ENCODE measurements at places on chromosomes 2 and 18.
A peak's percentile ranks its signal among the peaks of the same experiment; 100 is the strongest.

- no peak for DNase-seq
These were observed 264.7 kb downstream of the MYCN start for GRCh38 chr2:16204886-16205620.

GRCh38 chr18:55265984-55266383 is 306.7 kb upstream of the CCDC68 start:
- DNase-seq: no peak

GRCh38 chr18:32389858-32390257 is 80.8 kb downstream of the GAREM1 start:
- DNase-seq: no peak

GRCh38 chr2:36536776-36537175 is 61.2 kb downstream of the FEZ2 start:
- no peak for DNase-seq

DNA sequence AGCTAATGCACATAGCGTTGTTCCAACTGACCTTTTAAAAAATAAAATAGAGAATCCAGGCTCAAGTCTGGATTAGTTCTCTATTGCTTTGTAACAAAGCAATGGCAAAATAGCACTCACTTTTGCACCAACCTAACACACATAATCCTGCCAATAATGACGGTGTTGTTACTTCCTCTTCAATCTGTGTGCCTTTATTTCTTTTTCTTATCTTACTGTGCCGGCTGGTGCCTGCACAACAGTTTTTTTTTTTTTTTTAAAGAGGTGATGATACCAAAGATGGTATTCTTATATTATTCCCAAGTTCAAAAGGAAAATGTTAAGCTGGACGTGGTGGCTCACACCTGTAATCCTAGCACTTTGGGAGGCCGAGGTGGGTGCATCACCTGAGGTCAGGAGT is 3.4 kb downstream of the PLB1 start:
- no peak for DNase-seq

GRCh38 chr2:156845806-156846558 is 409.8 kb downstream of the GPD2 start:
- no peak for DNase-seq

DNA sequence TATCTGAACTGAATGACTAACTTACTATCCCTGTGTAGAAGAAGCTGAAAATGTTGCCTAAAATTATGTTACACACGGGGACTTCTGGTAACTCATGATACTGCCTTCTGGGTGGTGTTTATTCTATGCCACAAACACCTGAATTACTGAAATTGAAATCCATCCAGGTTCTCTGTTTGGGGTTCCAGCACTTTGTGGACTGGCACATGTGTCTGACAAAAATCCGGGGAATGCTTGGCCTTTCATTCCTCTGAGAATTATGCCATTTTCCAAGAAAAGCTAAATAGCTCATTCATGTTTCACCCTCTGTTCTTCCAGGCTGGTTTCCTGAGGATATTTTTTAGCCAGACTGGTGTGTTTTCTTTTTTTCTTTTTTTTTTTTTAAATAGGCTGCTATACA is 59.5 kb upstream of the POU3F3 start:
- no peak for DNase-seq

GRCh38 chr2:149410701-149411484 is 80.5 kb downstream of the LYPD6 start:
- peak; percentile 58 for DNase-seq

DNA sequence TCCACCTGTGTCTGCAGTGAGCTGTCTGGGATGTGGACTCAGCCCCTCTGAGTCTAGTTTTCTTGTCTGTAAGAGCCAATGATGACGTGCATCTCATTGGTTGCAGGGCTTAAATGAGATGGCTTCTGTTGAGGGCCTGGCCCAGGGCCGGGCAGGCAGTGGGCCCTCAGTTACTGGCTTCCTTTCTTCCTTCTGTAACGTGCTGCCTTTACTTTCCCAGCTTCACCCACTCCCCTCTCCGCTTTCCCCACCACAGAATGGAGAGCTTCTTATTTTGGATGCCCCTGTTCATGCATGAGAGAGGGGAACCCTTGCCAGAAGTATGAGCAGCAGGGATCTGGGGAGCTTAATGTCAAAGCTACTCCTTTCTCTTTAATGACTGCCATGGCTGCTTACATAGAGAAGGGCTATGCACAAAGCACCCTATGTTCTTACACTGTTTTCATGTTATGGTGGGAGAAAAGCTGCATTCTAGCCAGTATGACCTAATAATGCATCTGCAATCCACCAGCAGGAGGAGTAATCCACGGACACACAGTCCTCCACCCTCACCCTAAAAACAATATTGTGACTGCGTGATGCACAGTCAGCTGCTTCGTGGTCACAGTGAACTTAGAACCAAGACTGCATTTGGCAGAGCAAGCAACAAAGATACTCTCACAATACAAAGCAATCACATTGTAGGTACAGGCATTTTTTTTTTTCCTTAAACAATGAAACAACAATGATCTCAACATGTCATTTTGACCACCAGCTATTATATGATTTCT is 37.2 kb downstream of the CREG2 start:
- DNase-seq: no peak

DNA sequence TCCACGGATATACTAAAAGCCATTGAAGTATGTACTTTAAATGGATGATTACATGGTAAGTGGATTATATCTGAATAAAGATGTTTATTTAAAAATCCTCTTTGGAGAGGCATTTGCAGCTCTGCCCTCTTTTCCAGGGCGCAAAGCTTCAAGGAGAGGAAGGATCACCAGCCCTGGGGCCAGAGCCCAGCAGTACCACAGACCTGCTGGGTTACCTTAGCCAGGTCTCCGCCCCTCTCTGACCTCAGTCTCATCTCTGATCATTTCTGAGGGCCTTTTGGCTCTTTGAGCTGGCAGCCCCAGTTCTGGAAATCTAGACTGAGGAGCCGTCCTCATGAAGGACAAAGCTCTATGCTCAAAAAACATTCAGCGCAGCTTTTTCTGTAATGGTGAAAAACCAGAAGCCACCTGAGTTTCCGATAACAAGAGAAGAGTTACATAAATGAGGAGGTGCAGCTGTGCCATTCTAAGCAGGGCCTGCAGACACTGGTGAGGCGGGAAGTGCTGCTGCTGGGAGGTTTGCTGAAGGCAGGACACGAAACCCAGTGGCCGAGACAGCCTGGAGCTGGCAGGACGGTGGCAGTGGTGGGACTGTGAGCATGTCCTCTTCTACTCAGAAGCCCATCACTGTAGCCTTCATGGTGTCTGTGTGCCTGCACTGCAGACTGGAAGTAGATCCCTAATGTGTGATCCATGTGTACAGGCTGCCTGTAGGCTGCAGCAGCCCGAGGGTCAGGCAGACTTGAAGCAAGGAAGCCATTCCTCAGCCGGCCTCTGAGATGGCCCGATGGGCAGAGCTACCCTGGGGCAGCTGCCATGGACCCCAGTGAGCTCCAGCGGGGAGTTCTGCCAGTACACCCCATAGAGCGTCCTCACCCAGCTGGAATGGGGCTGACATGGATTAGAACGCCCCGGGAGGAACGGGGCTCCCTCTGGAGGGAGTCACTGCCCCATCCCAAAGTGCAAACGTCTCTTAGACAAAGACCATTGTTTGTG is 27.7 kb downstream of the ADRA2B start:
- DNase-seq: no peak

GRCh38 chr2:9260464-9260918 is 53.9 kb downstream of the ASAP2 start:
- no peak for DNase-seq

- no peak for DNase-seq
These were observed 48.2 kb downstream of the PAX8 start for GRCh38 chr2:113230531-113230930.

- no peak for DNase-seq
These were observed 36.5 kb downstream of the KANSL3 start for GRCh38 chr2:96601382-96602292.

DNA sequence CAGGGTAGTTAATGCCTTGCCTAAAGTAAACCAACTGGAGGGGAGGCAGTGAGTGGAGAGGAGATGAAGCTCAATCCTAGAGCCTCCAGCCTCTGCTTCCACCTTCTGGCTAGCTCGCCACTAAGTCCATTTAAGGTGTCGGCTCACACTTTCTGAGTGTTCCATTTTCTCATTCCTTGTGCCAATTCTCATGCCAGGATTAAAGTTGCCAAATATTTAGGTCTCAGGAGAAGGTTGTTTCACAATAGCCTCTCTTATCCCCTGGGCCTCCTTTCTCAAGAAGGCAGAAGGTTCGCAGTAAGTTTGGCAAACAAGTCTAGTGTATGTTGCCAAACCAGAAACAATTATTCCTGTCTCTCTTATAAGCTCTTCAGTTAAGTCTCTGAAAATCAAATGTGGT is 57.2 kb downstream of the TACR1 start:
- DNase-seq: no peak

- DNase-seq: no peak
These were observed 283.7 kb upstream of the POU3F3 start for GRCh38 chr2:104570259-104570658.

DNA sequence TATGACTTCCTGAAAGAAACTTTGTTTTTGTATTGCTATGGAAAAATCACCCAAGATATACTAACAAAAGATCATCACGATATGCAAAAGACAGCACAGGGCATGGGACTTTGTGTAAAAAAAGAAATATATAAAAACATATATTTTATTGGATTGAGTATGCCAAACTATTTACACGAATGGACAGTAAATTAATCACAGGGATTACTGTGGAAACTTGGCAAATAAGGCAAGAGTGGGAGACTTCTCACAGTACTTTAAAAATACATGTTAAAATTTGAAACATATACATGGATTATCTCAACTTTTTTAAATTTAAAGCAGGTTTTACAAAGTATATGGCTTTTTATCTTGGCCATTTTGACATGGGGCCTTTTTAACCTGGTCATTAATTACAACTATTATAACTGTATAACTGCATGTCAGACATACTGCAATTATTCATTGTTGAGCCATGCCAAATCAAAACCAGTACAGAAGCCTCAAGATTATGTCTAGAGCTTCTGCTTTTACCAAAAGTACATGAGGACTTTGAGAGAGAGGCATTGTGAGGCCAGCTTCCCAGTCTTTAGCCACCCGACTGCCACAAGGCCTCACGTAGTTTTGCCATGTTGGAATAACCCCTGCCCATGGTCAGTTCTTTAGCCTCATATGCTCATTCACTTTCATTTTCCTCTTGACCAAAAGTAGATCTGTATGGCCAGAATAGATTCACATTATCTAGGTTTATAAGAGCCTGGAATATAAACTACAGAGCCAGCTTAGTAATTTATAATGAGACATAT is 419.8 kb downstream of the SETBP1 start:
- DNase-seq: no peak

GRCh38 chr2:17373041-17373440 is 145.2 kb downstream of the RAD51AP2 start:
- DNase-seq: no peak

- DNase-seq: no peak
These were observed 21.1 kb downstream of the EPB41L5 start for GRCh38 chr2:120034027-120034426.

- DNase-seq: no peak
These were observed 15.6 kb downstream of the EFHD1 start for GRCh38 chr2:232649033-232649432.

GRCh38 chr2:228839421-228839876 is 431.6 kb downstream of the PID1 start:
- DNase-seq: no peak

DNA sequence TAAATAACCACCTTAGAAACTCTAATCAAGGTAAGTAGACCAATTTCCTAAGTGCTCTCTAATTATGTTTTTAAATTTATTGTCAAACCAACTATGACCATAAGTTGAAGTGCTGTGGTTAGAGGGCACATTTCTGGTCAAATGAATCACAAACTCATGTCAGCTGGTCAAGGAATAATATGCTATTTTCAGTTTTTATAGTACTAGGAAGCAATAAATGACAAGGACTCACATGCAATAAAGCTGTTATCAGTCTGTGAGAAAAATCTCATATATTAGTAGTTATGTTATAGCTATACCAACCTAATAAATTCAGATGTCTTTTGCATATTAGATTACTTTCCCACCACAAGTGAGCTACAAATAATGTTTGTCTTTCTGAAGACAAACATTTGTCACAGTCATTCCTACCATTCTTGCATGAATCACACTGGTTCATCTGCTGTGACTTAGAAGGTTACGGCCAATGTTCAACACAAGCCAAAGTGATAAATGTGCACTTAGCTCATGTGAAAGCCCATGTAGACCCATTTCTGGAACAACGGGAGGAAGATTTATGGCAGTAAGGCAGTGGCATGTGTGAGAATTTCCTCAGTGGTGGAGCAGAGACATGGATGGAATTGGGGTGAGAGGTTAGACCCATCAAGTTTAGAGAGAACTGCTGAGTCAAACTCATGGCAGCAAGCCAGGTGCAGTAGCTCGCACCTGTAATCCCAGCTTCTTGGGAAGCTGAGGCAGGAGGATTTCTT is 27.4 kb upstream of the CCNYL1 start:
- DNase-seq: peak; percentile 43

DNA sequence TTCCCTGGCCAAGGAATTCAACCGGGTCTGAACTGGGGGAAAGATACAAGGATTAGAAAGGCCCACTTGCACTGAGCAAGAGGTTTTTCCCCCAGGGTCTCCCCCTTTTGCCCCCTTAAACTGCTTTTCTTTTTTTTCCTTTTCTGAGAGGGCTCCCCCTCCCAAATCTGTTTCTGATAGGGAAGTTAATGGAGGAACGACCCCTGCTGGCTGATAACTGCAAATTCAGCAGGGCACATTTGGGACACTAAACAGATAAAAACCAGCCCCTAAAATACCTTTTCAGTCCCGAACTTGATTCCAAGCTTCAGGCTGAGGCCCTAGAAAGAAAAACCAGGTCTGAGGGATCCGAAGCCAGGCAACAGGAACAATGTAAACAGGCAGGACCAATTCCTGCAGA is 1012.4 kb upstream of the CRIM1 start:
- DNase-seq: no peak

DNA sequence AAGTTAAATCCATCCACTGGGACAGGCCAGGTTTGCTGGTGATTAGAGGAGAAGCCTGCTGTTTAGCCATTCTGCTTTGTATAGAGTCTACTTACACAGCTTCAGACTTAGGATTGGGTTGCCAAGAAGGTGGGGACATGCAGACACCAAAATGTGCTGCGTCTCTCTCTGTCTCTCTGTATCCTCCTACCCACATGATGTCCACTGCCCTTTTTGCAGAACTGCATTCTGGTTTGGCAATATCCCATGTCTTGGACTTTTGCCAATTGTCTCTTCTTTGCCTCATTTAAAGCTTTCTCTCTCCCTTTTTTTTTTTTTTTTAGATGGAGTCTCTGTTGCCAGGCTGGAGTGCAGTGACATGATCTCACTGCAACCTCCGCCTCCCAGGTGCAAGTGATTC is 261.1 kb upstream of the FN1 start:
- DNase-seq: no peak

- DNase-seq: no peak
These were observed 27.4 kb upstream of the MRO start for GRCh38 chr18:50847192-50847591.

GRCh38 chr2:131049150-131049718 is 44.0 kb downstream of the FAM168B start:
- DNase-seq: no peak

GRCh38 chr2:7934476-7934875 is 747.4 kb upstream of the ID2 start:
- no peak for DNase-seq

All from T1000 (cell line).